ENCODE measurements at places on chromosomes 7 and 10. TPM values are rescaled to one million over a fixed set of nuclear protein-coding genes. Genes with fewer than 3 reads are reported as not detected.

The OR2A7 gene
- total RNA-seq = 9.3 TPM

The SLIT1 gene
- 25.5 TPM for total RNA-seq

DNA sequence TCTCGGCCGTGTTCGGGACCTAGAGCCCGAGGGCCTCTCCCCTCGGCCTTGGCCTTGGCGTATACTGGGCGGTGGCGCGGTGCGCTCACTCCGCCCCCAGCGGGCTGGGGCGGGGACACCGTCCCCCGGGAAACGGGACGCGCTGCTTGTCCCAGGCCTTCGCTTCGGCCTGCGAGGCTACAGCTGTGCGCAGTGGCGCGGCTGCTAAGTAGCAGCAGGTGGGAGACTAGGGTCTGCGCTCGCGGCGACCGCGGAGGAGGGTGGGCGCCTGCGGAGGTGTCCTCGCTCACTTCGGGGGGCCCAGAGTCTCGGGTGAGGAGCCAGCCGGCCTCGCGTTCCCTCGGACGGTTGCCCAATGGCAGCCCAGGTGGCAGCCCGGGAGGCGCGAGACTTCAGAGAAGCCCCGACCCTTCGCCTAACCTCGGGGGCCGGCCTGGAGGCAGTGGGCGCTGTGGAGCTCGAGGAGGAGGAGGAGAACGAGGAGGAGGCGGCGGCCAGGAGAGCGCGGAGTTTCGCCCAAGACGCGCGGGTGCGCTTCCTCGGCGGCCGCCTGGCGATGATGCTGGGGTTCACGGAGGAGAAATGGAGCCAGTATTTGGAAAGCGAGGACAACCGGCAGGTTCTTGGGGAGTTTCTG is at the start of gene DNAH11:
DNAH11 (plus strand) TSS at position 149 of the 637 bp plus-strand sequence; CDS start at position 356, 207 bp downstream.
- peak; percentile 47 for DNase-seq

DNA sequence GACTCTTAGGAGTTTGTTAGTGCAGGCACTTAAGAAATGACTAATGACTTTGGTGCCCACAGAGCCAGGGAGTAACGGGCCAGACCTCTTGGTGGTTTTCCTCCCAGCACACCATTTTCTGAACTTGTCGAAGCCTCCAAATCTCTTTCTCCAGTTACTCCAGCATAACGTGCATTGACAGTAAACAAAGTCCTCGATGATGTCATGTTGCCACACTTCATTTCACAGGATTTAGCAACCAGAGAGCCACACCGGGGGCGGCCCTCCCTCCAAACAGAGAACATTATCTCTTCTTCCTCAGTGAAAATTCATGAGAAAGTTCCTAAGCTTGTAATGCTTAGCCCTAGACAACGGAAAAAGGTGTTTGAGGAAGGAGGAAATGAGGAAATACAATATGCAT is 4.0 kb upstream of the SVOPL start:
- DNase-seq = no peak

DNA sequence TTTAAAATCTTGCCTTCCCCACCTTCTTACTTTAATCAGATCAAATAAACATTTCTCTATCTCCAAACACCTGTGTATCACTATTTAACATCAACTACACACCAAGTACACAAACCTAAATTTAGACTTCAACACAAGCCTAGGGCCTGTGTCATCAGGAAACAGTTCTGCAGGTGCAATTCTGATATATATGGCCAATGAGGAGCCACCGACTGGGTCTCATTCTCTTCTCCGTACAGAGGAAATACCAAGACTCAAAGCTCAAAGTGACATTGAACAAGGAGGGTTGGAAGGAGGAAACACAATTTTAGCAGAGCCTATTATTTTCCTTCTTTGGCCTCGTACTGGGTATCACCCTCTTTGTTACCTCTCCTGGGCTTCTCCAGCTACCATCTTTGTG is 152.6 kb upstream of the PRR15 start:
- no peak for DNase-seq

GRCh38 chr7:17546189-17546588 is 247.7 kb downstream of the AHR start:
- no peak for DNase-seq

GRCh38 chr10:19987931-19988330 is 171.7 kb downstream of the PLXDC2 start:
- DNase-seq = no peak

- DNase-seq = no peak
These were observed 72.3 kb upstream of the FAM13C start for GRCh38 chr10:59434463-59435321.

- DNase-seq = no peak
These were observed 119.6 kb downstream of the DOCK1 start for GRCh38 chr10:127024685-127025435.
